T-helper 1 cell (primary cell): ENCODE measurements at places on chromosomes 1 and 21.

GRCh38 chr1:221760911-221761310, 19.0 kb upstream of the DUSP10 start:
- DNase-seq: no peak

GRCh38 chr1:89734442-89734841, 86.4 kb upstream of the LRRC8D start:
- no peak for DNase-seq

GRCh38 chr1:57101209-57101608, 135.4 kb upstream of the C8B start:
- DNase-seq: no peak

DNA sequence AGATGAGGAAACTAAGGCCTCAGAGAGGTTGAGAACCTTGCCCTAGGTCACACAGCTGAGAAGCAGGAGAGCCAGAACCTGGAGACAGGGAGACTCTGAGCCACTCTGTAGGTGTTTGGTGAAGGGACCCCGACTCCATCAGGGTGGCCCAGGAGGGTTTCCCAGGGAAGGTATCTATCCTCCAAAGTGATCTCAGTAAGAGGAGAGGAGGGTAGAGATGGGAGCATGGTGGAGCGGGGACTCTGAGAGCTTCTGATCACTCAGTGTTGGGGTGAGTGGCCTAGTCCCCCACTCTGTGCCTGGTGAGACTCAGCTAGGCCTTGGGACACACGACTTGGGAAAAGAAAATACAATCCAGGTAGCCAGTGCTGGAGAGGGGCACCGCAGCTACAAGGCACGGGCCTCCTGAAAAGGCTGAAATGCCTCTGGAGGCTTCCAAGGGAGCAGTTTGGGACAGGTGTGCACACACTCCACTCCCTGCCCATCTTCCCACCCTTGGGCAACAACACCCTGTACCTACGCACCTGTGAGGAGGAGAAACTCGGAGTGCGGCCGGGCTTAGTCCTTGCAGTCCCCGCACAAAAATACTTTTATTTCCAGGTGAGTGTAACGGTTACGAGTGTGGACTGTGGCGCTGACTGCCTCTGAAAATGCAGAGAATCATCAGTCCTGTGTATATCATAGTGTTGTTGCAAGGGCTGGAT, 80.8 kb downstream of the CAMK2N1 start:
- no peak for DNase-seq

GRCh38 chr1:234488054-234489006, 9.4 kb upstream of the TARBP1 start:
- DNase-seq: peak; percentile 78

- no peak for DNase-seq
Measured at GRCh38 chr1:12616709-12617373, 1.2 kb downstream of the DHRS3 start.

DNA sequence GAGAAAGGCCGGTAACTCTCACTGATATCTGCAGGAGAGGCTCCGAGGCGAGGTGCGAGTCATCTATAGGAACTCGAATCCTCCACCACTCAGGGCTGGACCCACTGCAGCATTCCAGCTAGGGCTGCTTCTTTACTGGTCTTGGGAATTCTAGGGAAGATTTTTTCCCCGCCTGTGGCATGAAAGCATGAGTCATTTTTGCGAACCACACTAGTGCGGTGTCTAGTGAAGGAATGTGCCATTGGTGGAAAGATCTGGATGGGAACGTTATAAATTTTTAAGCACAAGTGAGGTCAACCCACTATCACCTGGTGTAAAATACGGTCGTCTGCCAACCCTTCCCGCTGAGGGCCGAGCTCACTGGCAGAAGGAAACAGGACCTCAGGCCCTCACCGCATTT, 49.7 kb downstream of the SYF2 start:
- DNase-seq: no peak

GRCh38 chr1:58231204-58231603, 315.3 kb downstream of the OMA1 start:
- no peak for DNase-seq

- no peak for DNase-seq
Measured at GRCh38 chr1:152109231-152109997, 5.8 kb downstream of the TCHH start.

DNA sequence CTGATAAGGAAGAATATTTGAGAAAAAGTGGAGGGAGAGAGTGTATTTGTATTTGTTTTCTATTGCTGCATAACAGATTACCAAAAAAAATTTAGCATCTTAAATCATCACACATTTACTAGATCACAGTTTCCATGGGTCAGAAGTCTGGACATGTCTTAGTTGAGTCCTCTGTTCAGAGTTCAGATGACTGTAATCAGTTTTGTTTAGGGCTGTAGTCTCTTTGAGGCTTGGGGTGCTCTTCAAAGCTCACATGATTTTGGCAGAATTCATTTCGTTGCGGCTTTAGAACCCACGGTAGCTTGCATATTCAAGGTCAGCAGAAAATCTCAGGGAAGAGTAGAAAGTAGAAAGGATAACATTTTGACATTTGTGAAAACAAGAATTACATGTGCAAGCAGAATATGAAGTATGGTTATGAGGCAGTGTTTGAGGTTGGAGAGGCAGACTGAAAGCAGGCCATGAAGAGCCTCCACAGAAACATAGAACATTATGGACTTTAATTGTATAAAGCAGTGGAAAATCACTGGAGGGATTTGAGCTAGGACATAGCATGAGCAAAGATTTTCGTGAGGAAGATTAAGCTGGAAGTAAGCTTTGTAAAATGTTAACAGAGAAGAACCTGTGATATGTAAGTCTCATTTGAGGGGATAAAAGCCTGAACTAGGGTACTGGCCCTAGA, 110.6 kb upstream of the GPR52 start:
- no peak for DNase-seq

DNA sequence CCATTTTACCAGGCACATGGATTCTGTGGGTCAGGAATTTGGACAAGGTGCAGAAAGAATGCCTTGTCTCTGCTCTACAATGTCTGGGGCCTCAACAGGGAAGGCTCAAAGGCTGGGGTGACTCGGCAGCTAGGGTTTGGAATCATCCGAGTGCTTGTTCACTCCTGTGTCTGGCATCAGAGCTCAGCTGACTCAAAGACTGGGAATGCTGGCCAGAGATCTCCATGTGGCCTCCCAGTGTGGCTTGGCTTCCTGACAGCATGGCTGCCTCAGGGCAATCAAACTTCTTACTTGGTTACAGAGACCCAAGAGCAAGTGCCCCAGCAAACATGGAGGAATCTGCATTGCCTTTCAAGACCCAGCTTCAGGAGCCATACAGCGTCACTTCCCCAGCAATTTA, 110.5 kb downstream of the TOMM20 start:
- no peak for DNase-seq

DNA sequence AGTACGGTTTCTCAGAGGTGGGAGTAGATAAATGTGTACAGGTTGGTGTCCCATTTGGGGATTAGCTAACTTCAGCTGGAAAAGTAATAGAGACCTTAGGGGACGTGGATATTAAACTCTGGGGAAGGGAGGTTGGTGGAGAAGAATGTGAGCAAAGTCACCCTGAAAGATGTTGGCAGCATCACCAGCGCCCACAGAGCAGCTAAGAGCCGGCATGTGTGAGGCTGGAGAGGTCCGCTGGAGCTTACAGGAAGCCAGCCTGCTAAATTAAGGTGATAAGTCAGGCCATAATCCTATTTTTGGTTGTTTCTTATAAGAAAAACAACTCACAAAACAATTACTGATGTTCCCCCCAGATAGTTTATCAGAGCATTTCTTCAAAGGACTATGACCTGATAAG, 12.2 kb downstream of the PTGFRN start:
- DNase-seq: no peak

DNA sequence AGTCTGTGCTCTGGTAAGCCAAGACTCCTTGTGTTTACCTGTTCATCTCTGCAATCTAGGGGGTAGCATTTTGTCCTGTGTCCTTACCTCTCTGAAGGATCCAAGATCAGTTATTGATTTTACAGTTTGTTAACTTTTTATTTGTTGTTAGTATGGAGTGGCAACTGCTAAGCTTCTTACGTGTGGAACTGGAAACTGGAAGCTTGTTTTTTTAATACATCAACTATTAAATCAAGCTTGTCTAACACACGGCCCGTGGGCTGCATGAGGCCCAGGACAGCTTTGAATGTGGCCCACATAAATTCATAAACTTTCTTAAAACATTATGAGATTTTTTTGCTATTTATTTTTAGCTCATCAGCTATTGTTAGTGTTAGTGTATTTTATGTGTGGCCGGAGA, 29.2 kb upstream of the MPC2 start:
- DNase-seq: no peak

GRCh38 chr1:67250051-67250653, 57.5 kb upstream of the IL12RB2 start:
- DNase-seq: no peak

GRCh38 chr1:114219172-114219868, 65.7 kb upstream of the SYT6 start:
- DNase-seq: no peak

- no peak for DNase-seq
Measured at GRCh38 chr1:226644541-226645176, 94.4 kb downstream of the ITPKB start.

DNA sequence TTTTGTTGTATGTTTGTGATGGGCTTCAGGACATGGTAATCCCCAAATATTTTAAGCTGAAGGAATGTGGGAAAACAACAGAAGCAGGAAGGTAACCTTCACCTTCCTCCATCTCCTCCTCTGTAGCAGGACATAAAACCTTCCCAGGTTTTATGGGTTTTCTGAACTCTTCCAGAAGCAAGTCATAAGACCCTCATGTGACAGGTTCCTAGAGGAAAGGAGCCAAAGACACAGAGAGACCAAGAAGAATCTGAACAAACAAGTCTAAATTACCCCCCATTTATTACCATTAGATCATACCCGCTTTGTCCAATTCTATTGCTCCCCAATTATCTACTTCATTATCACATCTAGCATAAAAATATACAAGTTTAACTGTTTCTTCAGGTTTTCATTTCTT, 28.8 kb downstream of the SCMH1 start:
- DNase-seq: no peak

DNA sequence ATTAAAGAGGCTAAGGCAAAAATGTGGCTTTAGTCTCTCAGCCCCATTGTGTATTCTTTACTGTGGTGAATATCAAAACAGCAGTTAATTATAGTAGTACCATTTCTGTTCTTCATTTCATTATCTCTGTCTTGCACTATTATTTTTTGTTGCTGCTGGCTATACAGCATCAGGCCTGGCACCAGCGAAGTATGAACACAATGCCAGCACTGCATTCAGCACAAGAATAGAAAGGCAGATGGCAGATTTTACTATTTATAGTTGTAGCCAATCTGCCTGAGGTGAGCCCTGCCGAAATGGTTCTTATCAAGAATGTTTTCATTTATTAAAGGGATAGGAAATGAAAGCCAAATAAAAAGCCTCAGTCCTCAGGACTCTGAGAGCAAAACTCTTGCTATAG, 72.1 kb downstream of the GPR52 start:
- DNase-seq: no peak

- no peak for DNase-seq
Measured at GRCh38 chr1:10679496-10680220, 116.8 kb downstream of the CASZ1 start.

DNA sequence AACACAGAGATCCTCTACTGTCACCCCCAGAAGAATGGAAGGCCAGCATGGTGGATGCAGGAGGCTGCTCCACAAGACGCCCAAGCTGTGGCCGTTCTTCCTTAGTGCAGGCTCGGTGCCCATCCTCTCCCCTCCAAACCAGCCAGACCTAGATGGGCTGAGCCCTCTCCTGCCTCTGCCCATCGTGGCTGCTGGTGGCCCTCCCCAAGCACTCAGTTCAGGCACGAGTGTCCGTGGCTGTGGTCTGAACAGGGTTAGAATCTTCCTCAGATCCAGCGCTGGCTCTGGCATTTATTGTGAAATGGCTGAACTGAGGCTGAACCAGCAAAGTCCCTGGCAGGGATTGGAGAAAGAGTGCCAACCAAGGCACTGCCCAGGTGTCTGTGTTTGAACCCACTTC, 59.5 kb downstream of the TRIM11 start:
- DNase-seq: no peak

DNA sequence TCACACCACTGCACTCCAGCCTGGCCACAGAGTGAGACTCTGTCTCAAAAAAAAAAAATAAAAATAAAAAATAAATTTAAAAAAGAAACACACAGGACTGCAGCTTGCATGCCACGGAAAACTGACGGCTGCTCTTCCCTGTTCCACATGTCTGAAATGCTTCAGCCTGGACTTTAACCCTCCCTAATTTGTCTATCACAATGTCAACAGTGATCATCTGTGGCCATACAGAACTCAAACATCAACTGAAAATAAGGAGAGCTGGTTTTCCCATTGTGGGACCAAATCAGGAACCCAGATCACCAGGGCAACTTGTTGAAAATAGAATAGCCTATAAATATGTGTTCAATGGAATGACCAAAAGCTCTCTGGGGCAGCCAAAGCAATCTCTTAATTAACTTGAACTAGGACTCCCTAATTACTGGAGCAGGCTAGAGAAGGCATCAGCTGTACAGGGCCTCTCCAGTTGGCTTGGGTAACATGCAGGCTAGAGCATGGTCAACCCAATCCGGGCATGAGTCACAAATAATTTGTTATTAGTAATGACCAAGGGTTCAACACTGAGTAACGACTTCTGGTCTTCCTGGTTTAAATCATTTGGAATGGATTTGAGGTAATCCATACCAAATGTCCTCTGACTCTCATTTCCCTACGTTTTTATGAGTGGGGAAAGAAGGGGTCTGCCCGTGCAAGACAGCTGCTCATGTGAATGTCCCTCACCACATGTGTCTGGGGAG, 62.7 kb upstream of the KAZN start:
- DNase-seq: no peak

GRCh38 chr1:101165532-101165931, 71.3 kb upstream of the S1PR1 start:
- no peak for DNase-seq

GRCh38 chr1:173356191-173356762, 120.9 kb upstream of the PRDX6 start:
- no peak for DNase-seq

- DNase-seq: no peak
Measured at GRCh38 chr1:153401461-153401860, 10.6 kb upstream of the S100A8 start.

DNA sequence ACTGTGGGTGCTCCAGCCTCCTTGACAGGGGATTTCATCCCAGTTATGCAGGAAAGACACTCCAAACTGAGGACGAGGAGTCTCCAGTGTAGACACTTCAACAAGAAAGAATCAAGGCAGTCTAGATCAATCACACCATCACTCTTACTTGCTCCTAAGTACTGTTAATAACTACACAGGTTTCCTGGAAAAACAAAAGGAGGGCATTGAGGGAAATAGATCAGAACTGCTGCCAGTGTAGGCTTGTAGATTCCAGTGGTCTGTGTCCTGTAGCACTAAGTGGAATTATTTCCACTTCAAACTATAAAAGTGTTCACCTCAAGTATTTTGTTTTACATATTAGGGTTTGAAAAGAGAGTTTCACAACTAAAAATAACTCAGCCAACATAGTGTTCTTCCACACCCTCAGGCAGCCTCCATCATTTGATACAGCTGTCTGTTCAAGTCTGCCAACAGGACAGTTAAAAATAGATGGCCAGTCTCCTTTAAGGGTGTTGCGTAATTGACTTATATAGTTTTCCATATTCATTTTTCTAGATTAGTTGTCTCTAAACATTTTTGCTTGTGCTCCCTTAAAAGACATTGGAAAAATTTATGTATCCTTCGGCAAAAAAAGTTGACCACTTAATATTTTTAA, 32.0 kb upstream of the AGL start:
- no peak for DNase-seq
